ENCODE measurements at places on chromosomes 2 and 18.

- DNase-seq, result no peak
Measured at GRCh38 chr18:75154997-75155396, 53.9 kb downstream of the PTGR3 start.

GRCh38 chr2:163198972-163199371 lies 360.4 kb upstream of the KCNH7 start:
- DNase-seq, result no peak

GRCh38 chr2:439556-440402 lies 151.9 kb upstream of the ALKAL2 start:
- DNase-seq, result no peak

- no peak for DNase-seq
Measured at GRCh38 chr2:71456617-71457016, 3.3 kb downstream of the DYSF start.

- DNase-seq, result no peak
Measured at GRCh38 chr2:239818086-239818485, 207.1 kb downstream of the NDUFA10 start.

DNA sequence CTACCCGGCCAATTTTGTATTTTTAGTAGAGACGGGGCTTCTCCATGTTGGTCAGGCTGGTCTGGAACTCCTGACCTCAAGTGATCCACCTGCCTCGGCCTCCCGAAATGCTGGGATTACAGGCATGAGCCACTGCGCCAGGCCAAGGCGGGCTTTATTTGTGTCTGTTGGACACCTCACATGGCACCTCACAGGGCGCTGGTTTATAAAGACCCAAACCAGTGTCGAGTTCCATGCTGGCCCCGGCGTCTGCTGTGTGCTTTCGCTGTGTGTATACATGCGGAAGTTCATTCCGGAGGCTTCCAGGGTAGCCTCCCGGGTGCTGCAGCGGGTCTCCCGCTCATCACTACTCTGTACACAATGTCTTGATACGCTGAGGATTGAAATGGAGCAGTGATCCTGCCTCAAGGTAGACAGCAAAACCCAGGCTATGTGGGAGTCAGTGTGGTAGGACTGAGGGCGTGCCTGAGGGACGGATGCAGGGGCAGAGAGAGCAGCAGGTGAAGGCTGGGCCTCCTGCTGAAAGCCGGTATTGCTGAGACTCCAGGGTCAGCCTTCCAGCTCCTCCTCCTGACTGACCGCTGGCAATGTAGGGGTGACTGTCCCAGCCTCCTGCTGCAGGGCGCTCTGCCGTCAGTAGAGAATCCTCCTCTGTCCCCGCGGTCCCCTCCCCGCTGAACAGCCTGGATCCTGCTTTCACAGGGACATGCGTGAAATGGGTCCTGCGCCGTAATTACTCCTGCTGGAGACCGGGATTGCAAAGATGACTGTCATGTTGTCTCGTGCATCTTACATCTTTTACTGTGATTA lies 22.7 kb downstream of the LDLRAD4 start:
- no peak for DNase-seq

DNA sequence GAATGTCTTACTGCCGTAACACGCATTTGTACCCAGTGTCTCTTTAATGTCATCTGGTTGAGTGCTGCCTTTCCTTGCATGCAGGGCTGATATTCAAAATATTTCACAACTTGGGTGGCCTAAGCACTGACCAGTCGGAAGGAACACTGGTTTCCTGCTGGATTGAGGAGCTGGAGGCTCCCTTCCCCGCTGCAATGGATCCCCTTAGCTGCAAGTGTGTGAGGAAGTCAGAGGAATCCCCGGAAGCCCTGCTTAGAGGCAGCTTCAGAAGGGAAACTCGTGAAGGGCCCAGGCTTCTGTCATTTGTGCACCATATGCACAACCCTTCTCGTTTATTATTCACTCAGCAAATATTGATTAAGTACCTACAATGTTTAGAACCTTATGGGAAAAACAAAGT lies 33.2 kb upstream of the SP3 start:
- no peak for DNase-seq
